Activated gamma-delta T cell treated with anti-CD3 and anti-CD28 coated beads, Interleukin-2, amount 50 U/mL, for 16 hours (primary cell): ENCODE measurements at places on chromosomes 6 and 20.

- no peak for DNase-seq
Observed at GRCh38 chr6:14254505-14254904, 136.9 kb downstream of the CD83 start.

DNA sequence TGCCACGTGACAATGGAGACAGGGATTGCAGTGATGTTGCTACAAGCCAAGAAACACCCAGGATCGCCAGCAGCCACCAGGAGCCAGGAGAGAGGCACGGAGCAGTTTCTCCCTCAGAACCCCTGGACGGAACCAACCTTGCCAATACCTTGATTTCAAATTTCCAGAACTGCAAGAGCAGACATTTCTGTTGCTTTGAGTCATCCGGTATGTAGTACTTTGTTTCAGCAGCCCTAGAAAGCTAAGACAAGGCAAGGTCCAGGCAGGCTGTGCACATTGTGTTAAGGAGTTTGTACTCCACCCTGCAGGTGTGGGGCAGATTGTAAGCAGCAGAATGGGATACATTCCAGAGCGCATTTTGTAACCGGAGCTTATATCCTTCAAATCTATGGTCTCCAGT is 48.3 kb downstream of the TRERF1 start:
- no peak for DNase-seq

DNA sequence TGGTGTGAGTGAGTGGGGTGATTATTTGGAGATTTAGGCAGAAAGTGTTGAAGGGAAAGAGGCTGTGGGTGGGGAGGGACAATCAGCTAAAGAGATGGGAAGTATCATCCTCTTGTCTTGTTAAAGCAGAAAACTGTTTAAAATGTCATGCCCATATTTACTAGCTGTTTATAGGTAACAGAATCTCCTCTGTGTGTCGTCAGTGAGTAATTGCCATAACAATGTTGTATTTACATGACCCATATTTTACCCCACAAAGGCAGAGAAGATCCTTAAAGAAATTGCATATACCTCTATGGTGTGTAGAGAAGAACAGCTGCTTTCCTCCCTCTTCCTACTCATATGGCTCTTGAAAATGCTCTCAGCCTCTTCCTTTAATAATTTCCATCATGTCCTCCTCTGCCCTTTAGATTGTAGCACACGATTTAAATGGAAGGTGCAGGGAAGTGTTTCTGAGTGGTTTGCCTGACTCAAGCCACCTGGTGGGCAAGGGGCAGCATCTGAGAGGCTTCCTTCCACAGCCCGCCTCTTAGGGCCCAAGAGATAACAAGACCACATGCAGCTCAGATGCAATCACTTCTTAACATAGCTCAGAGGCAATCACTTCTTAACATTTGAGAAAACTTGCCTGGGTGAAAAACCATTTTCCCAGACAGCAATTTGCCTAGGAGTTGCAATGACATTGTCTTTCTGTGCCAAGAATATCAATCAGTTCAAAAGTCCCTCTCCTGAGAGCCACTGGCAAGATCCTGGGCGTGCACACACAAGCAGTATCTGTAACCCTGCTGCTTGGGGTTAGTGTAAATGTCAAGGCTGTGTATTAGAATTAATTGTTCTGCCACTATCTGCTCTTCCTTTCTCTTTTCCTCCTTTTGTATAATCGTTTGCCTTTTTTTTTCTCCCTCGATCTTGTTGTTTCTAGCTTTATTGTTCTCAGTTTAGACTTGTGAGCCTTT is 44.1 kb upstream of the EDN1 start:
- DNase-seq, result no peak

DNA sequence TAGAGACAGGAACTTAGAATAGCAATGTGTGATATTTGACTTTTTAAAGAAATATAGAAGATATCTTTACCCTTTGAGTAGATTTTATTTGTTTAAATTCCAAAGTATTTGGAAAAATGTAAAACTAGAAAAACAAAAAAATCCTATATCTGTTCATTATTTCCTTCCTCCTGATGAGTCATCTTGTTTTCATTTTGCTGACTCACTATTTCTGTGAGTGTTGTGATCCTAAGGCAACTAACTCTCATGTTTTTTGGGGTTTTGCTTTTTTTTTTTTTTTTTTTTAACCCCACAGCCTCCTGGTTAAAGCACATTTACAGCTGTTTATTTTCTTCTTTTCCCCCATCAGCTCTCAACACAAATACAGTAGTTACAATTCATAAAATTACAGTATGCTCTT is 37.8 kb upstream of the THEMIS start:
- DNase-seq, result no peak

GRCh38 chr6:157070403-157071107 is 252.8 kb downstream of the TMEM242 start:
- no peak for DNase-seq

- DNase-seq, result no peak
Observed at GRCh38 chr6:98880486-98880885, 46.1 kb downstream of the POU3F2 start.

DNA sequence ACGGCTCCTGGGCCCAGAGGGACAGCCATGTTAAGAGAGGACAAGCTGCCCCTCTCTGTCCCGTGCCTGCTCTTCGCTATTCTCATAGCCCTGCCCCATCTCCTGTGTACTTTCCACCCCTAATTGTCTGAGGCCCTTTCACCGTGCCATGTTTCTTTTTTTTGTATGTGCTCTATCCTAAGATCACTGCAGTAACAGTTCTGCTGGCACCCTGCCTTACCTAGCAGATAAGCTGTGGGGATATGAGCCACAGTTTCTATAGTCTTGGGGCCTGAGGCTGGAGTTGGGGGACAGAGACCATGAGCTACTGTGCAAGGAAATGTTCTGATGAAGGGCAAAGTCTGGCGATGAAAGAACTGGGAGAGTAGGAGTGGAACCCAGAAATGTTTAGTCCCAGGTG is 269.5 kb upstream of the CITED2 start:
- DNase-seq, result no peak

DNA sequence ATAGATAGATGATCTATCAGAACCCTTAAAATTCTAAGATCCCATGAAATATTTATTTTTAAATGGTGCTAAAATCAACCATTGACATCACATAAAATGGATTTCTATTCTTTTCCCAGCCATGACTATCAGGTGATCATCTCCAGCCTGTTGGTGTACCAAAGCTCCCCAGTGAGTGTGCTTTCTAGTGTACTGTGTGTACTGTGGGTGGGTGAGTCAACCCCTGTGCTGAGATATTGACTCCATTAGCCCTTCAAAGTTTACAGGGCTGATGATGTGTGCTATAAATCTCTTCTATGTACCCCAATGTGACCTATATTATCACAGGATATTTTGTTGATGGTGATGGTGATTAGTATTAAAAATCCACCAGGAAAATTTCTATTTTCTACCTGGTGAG is 344.6 kb downstream of the MMUT start:
- no peak for DNase-seq

GRCh38 chr6:163419413-163420288 is 5.1 kb downstream of the QKI start:
- no peak for DNase-seq

GRCh38 chr6:52176550-52176949 is 9.6 kb upstream of the IL17A start:
- peak; percentile 1 for DNase-seq

GRCh38 chr6:147184379-147184778 is 19.8 kb upstream of the STXBP5 start:
- no peak for DNase-seq

GRCh38 chr6:46903175-46903574 is 18.6 kb downstream of the ADGRF5 start:
- DNase-seq, result no peak
